ENCODE measurements at places on chromosomes 2 and 18. TPM values are rescaled to one million over a fixed set of nuclear protein-coding genes. Genes with fewer than 3 reads are reported as not detected.
A peak's percentile ranks its signal among the peaks of the same experiment; 100 is the strongest.

The SEC11C gene
- 22.0 TPM for total RNA-seq

GRCh38 chr2:119205001-119205706, 18.5 kb upstream of the STEAP3 start:
- H3K4me3 ChIP-seq = no peak overlapping the region
- no peaks in the 10 kb centered on the region for H3K4me1 ChIP-seq
- DNase-seq = no peak
- H3K27me3 ChIP-seq = no peaks in the 10 kb centered on the region
- no peaks in the 10 kb centered on the region for H3K36me3 ChIP-seq

The DCC gene
- 0.46 TPM for total RNA-seq

The KLHL14 gene
- total RNA-seq = not detected

- no peak overlapping the region for H3K4me3 ChIP-seq
- no peaks in the 10 kb centered on the region for H3K4me1 ChIP-seq
- H3K27me3 ChIP-seq = no peaks in the 10 kb centered on the region
- no peak overlapping the region for H3K27ac ChIP-seq
These were observed 17.5 kb upstream of the RANBP2 start for GRCh38 chr2:108701806-108702205.

The FRZB gene
- 10.8 TPM for total RNA-seq

DNA sequence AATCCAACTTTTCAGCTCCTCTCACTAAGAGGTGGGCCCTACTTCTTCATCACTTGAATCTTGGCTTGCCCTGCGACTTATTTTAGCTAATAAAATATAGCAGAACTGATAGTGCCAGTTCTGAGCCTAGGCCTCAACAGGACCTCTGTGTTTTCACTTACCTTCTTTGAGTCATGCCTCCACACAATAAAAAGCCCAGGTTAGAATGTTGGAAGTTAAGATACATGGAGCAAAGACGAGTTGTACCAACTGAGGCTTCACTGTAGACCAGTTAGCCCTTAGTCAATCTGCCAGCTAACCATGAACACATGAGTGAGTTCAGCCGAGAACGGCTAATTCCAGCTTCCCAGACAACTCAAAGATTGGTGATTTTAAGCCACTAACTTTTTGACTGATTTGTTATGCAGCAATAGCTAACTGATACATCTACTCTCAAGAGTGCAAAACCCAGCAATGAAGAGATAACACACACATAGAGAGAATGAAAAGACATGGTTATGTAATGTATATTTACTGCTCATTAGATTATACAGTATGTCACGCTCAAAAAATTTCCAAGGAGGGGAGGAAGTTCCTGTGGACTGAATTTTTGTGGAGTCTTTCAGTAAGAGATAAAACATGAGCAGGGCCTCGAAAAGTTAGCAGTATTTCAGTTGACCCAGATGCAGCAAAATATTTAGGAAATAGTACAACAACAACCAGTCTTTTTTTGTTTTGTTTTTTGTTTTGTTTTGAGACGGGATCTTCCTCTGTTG, 181.1 kb downstream of the MYCN start:
- peak; percentile 42 for DNase-seq
- no peaks in the 10 kb centered on the region for H3K27me3 ChIP-seq
- no peaks in the 10 kb centered on the region for H3K4me1 ChIP-seq

GRCh38 chr18:79217979-79218604, 148.9 kb downstream of the ATP9B start:
- no peaks in the 10 kb centered on the region for H3K27me3 ChIP-seq
- H3K4me3 ChIP-seq = no peak overlapping the region
- H3K36me3 ChIP-seq = no peaks in the 10 kb centered on the region
- DNase-seq = no peak
- no peaks in the 10 kb centered on the region for H3K4me1 ChIP-seq

The CCDC74A gene
- total RNA-seq = 8.5 TPM

The ABCG8 gene
- total RNA-seq = not detected

The SAG gene
- not detected for total RNA-seq

- H3K27ac ChIP-seq = peak overlapping the region; percentile 54
- no peaks in the 10 kb centered on the region for H3K27me3 ChIP-seq
- no peaks in the 10 kb centered on the region for H3K4me1 ChIP-seq
- no peaks in the 10 kb centered on the region for H3K36me3 ChIP-seq
- H3K4me3 ChIP-seq = no peak overlapping the region
These were observed 83.0 kb downstream of the COLEC12 start for GRCh38 chr18:417495-417894.

- no peak overlapping the region for H3K27ac ChIP-seq
- no peaks in the 10 kb centered on the region for H3K27me3 ChIP-seq
- no peaks in the 10 kb centered on the region for H3K36me3 ChIP-seq
- no peak overlapping the region for H3K4me3 ChIP-seq
These were observed 23.0 kb downstream of the COPS9 start for GRCh38 chr2:240112914-240113690.

DNA sequence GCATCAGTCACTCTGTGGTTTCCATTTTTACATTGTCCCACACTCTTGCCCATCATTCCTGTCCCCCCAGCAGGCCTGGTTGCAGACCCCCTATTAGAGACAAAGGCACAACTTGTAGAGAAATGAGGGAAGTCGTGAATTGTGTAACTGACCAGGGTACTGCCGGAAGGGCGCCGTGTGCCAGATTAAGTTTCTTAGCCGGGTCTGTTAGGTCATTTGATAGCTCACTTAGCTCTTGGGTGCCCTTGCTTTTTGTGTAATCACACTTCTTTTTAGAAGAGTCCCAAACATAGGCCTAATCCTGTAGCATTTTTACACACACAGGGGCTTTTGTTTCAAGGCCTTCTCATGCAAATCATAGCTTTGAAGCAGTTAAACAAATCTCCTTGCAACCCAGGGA, 87.2 kb downstream of the CTAGE1 start:
- no peaks in the 10 kb centered on the region for H3K4me1 ChIP-seq
- H3K4me3 ChIP-seq = no peak overlapping the region
- no peaks in the 10 kb centered on the region for H3K36me3 ChIP-seq
- H3K27me3 ChIP-seq = no peaks in the 10 kb centered on the region
- no peak overlapping the region for H3K27ac ChIP-seq

GRCh38 chr2:74471332-74472065, 981 bp downstream of the MRPL53 start:
- peaks cover 27% of the 10 kb centered on the region for H3K4me1 ChIP-seq
- H3K27me3 ChIP-seq = no peaks in the 10 kb centered on the region
- peaks cover 23% of the 10 kb centered on the region for H3K36me3 ChIP-seq

The PRKAG3 gene
- total RNA-seq = not detected

The ACMSD gene
- total RNA-seq = not detected

DNA sequence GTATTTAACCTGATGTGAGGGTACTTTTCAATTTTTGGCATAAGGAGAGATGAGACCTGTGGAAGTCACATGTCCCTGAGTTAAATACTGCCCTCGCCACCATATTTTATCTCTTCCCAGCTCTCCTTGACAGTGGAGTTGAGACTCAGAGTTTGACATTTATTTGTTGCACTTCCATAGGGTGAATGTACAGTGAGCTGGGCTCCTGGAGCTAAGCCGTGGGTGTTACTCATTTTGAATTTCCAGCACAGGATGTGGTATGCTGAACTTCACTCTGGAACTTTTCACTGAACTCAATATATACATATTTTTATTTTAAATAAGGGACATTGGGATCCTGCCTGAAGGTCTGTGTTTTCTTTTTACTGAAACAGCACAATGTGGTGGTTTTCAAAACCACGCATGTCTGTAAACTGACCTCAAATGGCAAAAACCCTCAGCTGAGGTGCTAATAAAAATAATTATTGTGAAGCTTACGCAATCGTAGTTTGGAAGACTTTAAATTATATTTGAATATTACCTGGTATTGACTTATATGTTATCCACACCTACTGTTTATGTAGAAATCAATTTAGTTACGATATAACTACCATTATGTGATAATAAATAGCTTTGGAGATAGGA, 12.1 kb downstream of the RNF144A start:
- DNase-seq = peak; percentile 68
- peaks cover 19% of the 10 kb centered on the region for H3K4me1 ChIP-seq
- H3K4me3 ChIP-seq = no peak overlapping the region
- H3K27me3 ChIP-seq = no peaks in the 10 kb centered on the region
- no peaks in the 10 kb centered on the region for H3K36me3 ChIP-seq
- no peak overlapping the region for H3K27ac ChIP-seq

The MYL12B gene
- total RNA-seq = 211 TPM

GRCh38 chr2:190716176-190716807, 67.4 kb downstream of the NAB1 start:
- H3K27ac ChIP-seq = no peak overlapping the region
- peaks cover 3% of the 10 kb centered on the region for H3K4me1 ChIP-seq
- no peak overlapping the region for H3K4me3 ChIP-seq
- no peaks in the 10 kb centered on the region for H3K36me3 ChIP-seq

GRCh38 chr2:138475277-138475776, 26.2 kb upstream of the SPOPL start:
- no peaks in the 10 kb centered on the region for H3K27me3 ChIP-seq
- H3K4me1 ChIP-seq = no peaks in the 10 kb centered on the region
- DNase-seq = no peak

The KCNG3 gene
- 0.17 TPM for total RNA-seq

The WNT6 gene
- total RNA-seq = 10.5 TPM

GRCh38 chr18:25873833-25874232, 216.6 kb downstream of the SS18 start:
- DNase-seq = no peak
- no peak overlapping the region for H3K4me3 ChIP-seq
- H3K27ac ChIP-seq = no peak overlapping the region
- H3K4me1 ChIP-seq = no peaks in the 10 kb centered on the region

The NYAP2 gene
- total RNA-seq = not detected

GRCh38 chr2:185202381-185202780, 536.2 kb upstream of the FSIP2 start:
- H3K36me3 ChIP-seq = no peaks in the 10 kb centered on the region
- no peak for DNase-seq

DNA sequence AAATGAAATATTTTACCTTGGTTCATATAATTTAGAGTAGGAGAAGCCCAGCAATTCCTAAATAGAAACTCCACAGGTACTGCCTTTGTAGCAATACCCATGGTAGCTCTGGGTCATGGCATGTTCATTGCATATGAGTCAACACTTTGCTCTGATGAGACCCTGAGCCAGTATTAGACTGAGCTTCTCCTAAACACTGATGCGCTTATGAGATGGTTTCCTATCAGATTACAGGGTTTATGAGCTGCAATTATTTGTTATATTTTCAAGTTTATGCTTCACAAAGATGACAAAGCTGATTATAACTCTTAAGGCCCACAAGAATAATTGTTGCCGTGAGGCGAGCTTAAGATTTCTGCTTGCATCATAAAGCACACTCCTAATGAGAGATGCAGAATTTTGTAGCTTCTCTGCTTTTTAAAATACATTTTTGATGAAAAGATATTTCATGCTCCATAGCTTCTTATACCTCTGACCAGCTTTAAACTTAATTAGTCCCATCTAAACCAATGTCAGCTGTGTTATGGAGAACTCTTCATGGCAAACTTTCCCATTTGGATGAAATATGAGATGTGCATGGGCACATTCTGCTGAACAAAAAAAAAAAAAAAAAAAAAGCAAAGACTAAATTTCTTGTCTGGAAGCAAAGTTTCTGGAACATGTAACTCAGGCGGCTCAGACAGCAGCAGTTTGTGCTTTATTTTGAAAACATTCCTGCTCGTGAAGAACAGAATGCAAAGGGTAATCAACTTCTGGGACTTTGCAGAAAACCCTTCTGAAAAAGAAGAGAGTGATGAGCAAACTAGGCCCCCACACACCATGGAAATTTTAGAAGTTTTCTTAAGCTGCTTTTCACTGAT, 162.6 kb downstream of the KCNE4 start:
- peak overlapping the region; percentile 12 for H3K27ac ChIP-seq
- H3K4me3 ChIP-seq = no peak overlapping the region

The PLEKHH2 gene
- total RNA-seq = 32.4 TPM

The SLC38A11 gene
- 1.4 TPM for total RNA-seq

DNA sequence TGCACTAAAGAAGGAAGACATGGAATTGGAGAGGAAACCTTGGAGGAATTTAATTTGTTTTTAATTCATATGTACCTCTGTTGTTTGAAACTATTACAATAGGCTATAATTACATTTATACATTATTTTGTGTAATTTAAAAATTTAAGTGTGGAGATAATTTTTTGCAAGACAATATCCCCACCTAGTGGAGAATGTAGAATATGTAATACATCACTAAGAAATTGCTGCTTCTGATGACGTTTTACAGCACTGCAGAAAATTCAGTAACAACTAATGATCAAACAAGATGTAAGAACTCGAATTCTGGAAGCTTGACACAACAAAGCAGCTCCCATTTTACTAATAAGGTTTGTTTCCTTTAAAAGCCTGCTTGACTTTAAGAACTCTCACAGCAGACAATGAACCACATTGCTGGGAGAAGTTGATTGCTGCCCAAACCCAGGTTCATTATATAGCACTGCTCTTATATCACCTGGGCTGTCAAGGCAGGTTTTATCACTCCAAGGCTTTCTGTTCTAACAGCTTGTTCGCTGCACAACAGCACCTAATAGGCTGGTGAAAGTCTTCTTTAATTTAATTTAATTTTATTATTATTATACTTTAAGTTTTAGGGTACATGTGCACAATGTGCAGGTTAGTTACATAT, 53.4 kb downstream of the THADA start:
- H3K27me3 ChIP-seq = no peaks in the 10 kb centered on the region
- DNase-seq = no peak
- H3K4me1 ChIP-seq = peaks cover 24% of the 10 kb centered on the region
- H3K36me3 ChIP-seq = peaks cover 3% of the 10 kb centered on the region
- no peak overlapping the region for H3K27ac ChIP-seq

GRCh38 chr2:74895001-74895400, 61.1 kb downstream of the HK2 start:
- no peak overlapping the region for H3K4me3 ChIP-seq
- no peaks in the 10 kb centered on the region for H3K27me3 ChIP-seq
- DNase-seq = no peak
- H3K36me3 ChIP-seq = peaks cover 13% of the 10 kb centered on the region
- no peaks in the 10 kb centered on the region for H3K4me1 ChIP-seq

The RAPGEF4 gene
- 6.5 TPM for total RNA-seq

DNA sequence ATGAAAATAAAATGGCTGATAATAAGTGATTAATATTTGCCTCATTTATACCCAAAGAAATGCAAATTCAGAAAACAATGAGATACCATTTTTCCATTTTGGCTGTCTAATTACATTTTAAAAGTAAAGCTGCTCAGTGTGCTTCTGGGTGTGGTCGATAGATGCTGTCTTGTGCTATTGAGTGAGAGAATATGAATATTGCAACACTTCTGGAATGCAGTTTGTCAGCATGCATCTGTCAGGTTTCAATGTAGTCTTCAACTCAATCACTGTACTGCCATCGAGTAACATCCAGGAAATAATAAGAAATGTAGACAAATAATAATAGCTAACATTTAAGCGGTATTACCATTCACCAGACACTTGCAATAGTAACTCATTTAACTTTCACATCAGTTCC, 3.9 kb downstream of the IL18R1 start:
- no peak for DNase-seq
- H3K4me3 ChIP-seq = no peak overlapping the region
- no peak overlapping the region for H3K27ac ChIP-seq
- no peaks in the 10 kb centered on the region for H3K36me3 ChIP-seq
- peaks cover 16% of the 10 kb centered on the region for H3K4me1 ChIP-seq
- no peaks in the 10 kb centered on the region for H3K27me3 ChIP-seq
